ENCODE measurements at places on chromosomes 13 and 19. TPM values are rescaled to one million over a fixed set of nuclear protein-coding genes. Genes with fewer than 3 reads are reported as not detected.

MEF2B gene
- 2.8 TPM for total RNA-seq

GGN gene
- total RNA-seq: 0.27 TPM

NCR1 gene
- total RNA-seq: not detected

ZNF57 gene
- total RNA-seq: 1.8 TPM

STARD13 gene
- total RNA-seq: 2.2 TPM

ZNF331 gene
- total RNA-seq: 13.7 TPM

AKT2 gene
- 146 TPM for total RNA-seq

FGF22 gene
- total RNA-seq: not detected

IGFL1 gene
- total RNA-seq: not detected

TEX29 gene
- 0.81 TPM for total RNA-seq

JAK3 gene
- total RNA-seq: 336 TPM

Data from T-helper 1 cell treated with Interleukin-12 subunit alpha and Interleukin-12 subunit beta and Interleukin-4 antibody, amounts not matched to agents 30 ng/mL and 1 ng/mL, for 36 hours (primary cell).